EL (cell line): ENCODE measurements at places on chromosomes 7 and 10.

DNA sequence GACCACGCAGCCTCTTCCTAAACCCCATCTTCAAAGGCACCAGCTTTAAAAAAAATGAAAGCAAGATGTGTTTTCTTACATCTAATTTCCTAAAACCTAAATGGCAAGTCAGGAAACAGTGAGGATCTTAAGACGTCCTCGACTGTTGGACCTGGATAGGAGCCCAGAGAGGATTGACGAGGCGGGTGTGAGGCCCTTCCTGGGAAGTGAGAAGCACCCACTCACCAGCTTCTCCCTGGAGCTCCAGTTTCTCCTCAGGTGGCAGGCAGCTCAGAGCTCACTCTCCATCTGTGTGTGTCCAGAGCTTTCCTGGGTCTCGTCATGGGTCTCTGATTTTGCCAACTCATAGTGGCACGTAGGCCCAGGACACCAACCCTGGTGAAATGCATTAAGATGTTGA lies 614.0 kb upstream of the AUTS2 start:
- no peak for DNase-seq

- DNase-seq = no peak
Measured at GRCh38 chr10:52409928-52410327, 95.8 kb downstream of the DKK1 start.

GRCh38 chr10:32446536-32447406 lies 831 bp downstream of the CCDC7 start:
- peak; percentile 37 for DNase-seq

GRCh38 chr10:34624323-34625153 lies 190.6 kb downstream of the PARD3 start:
- no peak for DNase-seq

GRCh38 chr7:115748123-115748738 lies 282.3 kb downstream of the TFEC start:
- peak; percentile 7 for DNase-seq

DNA sequence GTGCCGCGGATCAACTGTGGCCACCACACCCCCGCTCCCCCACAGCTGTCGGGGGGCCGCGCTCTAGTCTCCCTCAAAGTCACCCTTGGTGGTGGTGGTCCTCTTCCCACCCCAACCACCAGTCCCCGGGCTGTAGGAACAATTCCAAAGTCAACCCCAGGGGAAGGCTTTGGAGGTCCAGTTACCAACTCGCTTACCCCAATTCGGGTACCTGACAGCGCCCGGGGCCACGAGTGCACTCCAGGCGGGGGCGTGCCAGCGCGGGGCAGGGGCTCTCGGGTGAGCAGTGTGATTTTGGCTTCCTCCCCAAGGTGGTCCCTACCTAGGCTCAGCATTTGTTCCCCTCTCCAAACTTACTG lies 584 bp upstream of the ZMIZ1 start:
- no peak for DNase-seq

- no peak for DNase-seq
Measured at GRCh38 chr7:48617993-48618392, 306.4 kb upstream of the CDC14C start.

DNA sequence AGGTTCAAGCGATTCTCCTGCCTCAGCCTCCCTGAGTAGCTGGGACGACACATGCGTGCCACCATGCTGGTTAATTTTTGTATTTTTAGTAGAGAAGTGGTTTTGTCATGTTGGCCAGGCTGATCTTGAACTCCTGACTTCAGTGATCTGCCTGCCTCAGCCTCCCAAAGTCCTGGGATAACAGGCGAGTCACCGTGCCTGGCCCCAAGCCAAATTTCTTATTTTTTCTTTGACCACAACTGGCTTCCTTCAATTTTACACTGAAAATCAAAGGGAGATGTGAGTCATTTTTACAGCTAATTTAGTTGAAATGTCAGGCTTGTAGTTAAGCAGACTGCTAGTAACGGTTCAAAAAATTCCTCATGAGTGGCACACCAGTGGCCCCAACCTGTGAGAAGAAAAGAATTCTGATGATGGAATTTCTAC lies 7.8 kb downstream of the RNF216 start:
- peak; percentile 97 for DNase-seq

DNA sequence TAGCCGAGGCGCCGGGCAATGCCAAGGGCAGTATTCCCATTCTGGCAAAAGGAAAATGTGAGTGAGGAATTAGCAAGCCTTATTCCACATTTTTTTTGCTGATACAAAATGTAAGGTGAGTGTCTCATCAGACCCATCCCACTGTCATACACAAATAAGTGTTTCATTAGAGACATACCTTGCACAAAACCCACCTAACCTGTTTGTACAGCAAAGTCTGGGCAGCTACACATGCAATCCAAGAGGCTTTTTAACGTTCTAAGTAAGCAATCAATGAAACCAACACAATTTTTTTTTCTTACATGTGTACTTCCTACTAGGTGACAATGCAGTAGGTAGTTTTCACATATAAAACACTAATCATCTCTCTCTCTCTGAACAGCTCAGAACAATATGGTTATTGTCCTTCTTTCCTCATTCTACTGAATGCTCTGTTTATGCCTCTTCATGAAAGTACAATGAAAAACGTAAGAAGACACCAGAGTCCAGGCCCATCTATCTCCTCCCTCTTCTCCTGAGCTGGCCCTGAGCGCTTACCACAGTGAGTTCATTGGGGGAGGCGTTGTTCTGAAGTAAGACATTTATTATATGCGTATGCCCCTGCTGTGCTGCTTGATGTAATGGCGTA lies 217.2 kb downstream of the ANK3 start:
- no peak for DNase-seq

GRCh38 chr7:152668975-152669374 lies 7.0 kb downstream of the XRCC2 start:
- DNase-seq = no peak

GRCh38 chr7:115831371-115831770 lies 199.2 kb downstream of the TFEC start:
- DNase-seq = no peak

DNA sequence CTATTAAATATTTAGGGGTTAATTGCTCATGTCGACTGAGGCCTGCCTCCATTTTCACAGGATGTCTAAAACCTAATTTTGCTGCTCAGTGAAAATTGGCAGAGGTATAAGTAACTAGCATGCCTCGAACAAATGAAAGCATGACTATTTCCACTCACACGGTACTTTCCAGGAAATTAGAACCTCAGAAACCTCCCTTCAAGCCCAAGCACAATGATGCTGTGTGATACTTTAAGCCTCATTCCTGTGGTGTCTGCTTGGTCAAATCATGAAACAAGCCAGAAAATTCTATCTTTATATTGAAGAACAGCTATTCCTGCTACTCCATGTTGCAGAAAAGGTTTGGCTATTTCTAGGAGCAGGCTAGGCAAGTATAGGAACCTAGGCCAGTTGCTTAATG lies 203.0 kb downstream of the SORCS3 start:
- no peak for DNase-seq

DNA sequence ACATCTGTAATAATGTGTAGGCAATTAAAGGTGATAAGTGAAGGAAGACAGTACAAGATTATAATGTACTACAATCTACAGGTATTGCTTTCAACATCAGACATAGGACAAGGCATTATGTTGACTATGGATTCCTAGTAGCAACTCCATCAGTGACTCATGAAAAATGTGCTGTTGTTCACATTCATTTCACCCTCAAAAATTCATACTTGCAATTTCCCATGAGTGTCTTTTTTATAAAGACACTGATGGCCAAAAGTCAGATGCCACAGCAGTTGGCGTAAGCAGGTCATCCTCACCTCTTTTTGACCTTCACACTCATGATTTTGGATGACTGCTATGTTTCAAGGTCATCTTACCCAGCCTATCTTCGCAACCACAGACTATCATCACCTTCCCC lies 100.0 kb upstream of the AMPH start:
- peak; percentile 63 for DNase-seq

DNA sequence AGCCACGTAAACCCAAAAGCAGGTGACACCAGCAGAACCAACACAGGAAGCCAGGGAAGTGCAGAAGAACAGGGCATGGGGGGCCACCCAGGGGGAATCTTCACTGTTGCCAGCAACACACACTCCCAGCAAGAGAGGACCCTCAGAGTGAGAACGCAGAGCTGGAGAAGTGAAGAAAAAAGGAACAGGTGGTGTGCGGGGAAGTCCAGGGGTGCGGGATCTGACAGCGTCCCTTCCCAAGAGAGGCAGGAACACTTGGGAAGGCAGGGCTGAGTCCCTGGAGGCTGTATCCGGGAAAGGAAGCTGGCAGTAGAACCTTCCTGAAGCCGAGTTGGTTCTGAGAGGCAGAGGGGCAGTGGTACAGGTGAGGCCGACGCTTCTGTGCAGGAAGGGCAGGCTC lies 27.7 kb downstream of the AGAP4 start:
- no peak for DNase-seq

DNA sequence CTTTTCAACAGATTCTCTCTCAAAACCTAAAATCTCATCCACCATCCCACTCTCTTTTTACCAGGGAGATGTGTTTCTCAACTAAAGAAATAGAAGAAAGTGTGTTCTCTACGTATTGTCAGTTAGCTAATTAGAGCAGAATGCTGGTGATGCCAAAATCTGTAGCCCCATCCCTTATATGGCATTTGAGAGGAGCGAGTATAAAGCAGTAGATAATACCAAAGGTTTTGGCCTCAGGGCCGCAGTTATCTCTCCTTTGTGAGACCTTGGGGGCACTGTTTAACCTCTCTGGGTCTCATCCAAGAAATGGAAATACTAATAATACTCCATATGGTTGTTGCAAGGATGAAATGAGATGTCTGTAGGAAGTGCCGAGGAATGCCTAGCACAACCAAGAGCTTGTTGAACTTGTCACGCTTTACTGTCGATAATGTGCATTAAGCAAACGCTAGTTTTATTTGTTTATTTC lies 456 bp upstream of the DLD start:
- DNase-seq = no peak

- DNase-seq = peak; percentile 39
Measured at GRCh38 chr7:43137811-43138210, 25.4 kb downstream of the HECW1 start.

GRCh38 chr7:151018421-151019129 lies 5.7 kb downstream of the ATG9B start:
- peak; percentile 29 for DNase-seq

DNA sequence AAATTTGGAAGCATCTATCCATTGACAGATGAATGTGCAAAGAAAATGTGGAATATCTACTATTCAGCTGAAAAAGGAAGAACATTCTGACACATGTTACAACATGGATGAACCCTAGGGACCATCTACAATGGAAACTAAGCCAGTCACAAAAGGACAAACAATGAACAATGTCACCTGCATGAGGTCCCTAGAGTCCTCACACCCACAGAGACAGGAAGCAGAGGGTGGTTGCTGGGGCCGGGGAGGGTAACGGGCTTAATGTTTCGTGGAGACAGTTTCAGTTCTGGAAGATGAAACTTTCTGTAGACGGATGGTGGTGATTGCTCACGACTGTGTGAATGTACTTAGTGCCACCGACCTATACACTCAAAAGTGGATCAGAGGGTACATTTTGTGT lies 282.9 kb downstream of the ADARB2 start:
- DNase-seq = no peak

DNA sequence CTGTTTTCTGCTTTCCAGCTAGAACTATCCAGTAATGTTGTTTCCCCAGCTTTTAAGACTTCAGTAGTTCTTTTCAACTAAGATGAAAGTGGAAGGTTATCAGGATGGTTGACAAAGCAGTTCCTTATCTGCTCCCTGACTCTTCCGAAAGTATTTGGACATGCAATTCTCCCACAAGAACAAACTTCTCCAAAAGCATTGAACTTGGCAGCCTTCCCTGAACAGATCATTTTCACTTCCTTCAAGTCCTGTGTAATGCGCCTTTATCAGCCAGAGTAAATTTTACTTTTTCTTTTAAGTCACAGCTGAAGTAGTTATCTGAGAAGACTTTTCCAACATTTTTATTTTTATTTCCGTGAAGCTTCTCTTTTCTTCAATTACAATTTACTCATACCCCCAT lies 39.7 kb downstream of the CDC14C start:
- no peak for DNase-seq

DNA sequence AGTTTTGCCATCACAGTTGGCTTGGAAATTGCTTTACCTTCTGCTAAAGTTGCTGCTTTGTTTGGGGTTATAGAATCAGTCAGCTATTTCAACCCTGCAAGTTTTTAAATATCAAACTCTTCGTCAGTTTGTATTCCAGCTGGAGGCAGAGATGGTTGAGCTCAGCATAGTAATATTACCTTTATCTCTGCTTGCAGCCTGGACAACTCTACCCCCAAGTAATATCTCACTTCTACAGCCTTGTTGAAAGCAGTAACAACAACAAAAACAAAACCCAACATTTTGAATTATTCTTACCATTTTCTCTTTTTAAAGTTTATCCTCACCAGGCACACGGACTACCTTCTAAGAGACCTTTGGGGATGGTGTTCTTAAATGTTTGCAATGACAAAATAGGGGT lies 239.1 kb upstream of the PHF14 start:
- no peak for DNase-seq

GRCh38 chr7:120617275-120617674 lies 240.7 kb downstream of the TSPAN12 start:
- DNase-seq = no peak

GRCh38 chr7:150867605-150868004 lies 15.3 kb downstream of the AOC1 start:
- no peak for DNase-seq

- no peak for DNase-seq
Measured at GRCh38 chr7:44390701-44391100, 65.3 kb upstream of the CAMK2B start.

DNA sequence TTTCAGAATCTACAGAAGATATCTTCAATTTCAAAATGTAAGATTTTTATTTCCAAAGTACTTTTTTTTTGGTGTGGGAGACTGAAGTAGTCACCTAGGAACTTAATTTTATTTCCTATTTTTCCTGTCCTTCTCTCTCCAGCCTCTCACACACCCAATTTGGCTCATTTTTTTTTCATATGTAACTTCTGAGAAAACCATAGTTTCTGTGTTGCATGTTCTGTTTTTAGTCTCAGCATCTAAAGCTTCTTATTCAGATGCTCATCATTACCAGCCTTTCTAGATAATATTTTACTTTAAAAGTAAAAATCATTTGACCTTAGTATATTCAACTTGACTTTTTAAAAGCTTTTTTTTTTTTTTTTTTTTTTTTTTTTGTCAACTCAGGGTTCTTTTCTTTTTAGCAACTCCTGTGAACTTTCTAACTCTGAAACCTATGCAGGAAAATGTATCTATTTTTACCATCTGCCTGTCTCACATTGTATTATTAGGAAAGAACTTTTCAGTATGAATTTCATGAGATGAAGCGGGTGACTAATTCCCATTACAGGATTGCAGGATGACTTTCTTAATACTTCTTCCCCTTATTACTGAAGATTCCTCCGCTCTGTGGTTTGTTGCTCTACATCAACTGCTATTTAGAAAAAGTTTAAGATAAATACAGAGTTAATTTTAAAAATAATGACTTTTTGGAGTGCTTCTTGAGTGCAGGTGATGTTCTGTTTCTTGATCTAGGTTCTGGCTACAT lies 73.6 kb upstream of the LSM8 start:
- no peak for DNase-seq

DNA sequence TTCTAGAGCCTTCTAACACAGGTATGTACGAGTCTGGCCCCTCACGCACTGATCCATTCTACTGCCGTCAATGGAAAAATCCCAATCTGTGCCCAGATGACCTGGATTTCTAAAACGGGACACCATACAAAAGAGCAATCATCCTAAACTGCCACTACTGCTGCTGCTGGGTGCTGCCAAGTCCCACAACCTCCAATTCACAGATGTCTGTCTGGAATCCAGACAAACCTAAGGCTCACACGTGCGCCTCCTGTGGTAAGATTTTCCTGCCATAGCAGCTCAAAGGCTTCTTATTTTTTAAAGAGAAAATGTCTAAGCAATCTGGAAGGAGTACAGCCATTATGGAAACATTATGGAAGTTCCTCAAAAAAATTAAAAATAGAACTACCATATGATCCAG lies 40.9 kb downstream of the JCAD start:
- DNase-seq = no peak

GRCh38 chr7:131948434-131949053 lies 392.1 kb upstream of the PODXL start:
- no peak for DNase-seq
